ENCODE measurements at places on chromosomes 12 and 14. TPM values are rescaled to one million over a fixed set of nuclear protein-coding genes. Genes with fewer than 3 reads are reported as not detected.

DNA sequence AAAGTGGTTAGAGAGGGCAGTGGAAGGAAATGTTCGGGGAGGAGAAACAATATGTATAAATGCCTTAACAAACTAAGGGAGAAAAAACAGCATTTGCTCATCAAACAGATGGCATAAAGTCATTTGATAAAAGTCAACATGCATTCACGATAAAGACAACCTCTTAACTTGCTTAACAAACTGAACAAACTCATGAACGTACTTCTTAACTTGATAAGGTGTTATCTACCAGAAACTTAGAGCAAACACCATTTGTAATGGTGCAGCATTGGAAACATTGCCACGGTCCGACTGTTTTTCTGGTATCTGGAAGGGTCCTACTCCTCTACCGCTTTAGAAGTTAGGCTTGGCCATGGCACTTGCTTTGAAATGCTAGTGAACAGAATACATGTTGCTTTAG is 4.2 kb upstream of the RPS6KL1 start:
- H3K27me3 ChIP-seq, result peaks cover under 1% of the 10 kb centered on the region
- H3K36me3 ChIP-seq, result no peaks in the 10 kb centered on the region
- H3K4me1 ChIP-seq, result peaks cover 5% of the 10 kb centered on the region
- no peak overlapping the region for H3K4me3 ChIP-seq
- DNase-seq, result no peak
- no peak overlapping the region for H3K27ac ChIP-seq

GRCh38 chr12:93128332-93128707 is 199.2 kb upstream of the EEA1 start:
- no peak overlapping the region for H3K27ac ChIP-seq
- no peaks in the 10 kb centered on the region for H3K4me1 ChIP-seq
- DNase-seq, result no peak
- no peaks in the 10 kb centered on the region for H3K27me3 ChIP-seq

GRCh38 chr14:71122866-71123565 is 215.8 kb downstream of the PCNX1 start:
- no peak for DNase-seq
- H3K4me3 ChIP-seq, result no peak overlapping the region
- peaks cover 15% of the 10 kb centered on the region for H3K4me1 ChIP-seq
- no peak overlapping the region for H3K27ac ChIP-seq

DNA sequence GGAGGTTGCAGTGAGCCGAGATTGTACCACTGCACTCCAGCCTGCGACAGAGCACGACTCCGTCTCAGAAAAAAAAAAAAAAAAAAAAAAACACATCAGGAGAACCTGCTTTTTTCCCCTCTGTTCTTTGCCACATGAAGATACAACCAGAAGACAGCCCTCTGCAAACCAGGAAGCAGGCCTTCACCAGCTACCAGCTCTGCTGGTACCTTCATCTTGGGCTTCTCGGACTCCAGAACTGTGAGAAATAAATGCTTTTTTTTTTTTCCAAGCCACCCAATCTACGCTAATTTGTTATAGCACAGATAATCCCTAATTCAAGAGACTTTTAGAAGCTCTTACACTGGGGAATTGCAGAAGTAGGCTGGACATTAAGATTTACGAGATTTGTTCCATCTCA is 121.2 kb downstream of the GARIN6 start:
- no peak overlapping the region for H3K27ac ChIP-seq
- DNase-seq, result no peak
- no peaks in the 10 kb centered on the region for H3K4me1 ChIP-seq
- H3K27me3 ChIP-seq, result no peaks in the 10 kb centered on the region
- no peak overlapping the region for H3K4me3 ChIP-seq

- H3K36me3 ChIP-seq, result peaks cover 16% of the 10 kb centered on the region
- no peak overlapping the region for H3K4me3 ChIP-seq
- H3K27ac ChIP-seq, result no peak overlapping the region
- no peaks in the 10 kb centered on the region for H3K4me1 ChIP-seq
Measured at GRCh38 chr12:8145754-8146441, 10.9 kb upstream of the ZNF705A start.

DNA sequence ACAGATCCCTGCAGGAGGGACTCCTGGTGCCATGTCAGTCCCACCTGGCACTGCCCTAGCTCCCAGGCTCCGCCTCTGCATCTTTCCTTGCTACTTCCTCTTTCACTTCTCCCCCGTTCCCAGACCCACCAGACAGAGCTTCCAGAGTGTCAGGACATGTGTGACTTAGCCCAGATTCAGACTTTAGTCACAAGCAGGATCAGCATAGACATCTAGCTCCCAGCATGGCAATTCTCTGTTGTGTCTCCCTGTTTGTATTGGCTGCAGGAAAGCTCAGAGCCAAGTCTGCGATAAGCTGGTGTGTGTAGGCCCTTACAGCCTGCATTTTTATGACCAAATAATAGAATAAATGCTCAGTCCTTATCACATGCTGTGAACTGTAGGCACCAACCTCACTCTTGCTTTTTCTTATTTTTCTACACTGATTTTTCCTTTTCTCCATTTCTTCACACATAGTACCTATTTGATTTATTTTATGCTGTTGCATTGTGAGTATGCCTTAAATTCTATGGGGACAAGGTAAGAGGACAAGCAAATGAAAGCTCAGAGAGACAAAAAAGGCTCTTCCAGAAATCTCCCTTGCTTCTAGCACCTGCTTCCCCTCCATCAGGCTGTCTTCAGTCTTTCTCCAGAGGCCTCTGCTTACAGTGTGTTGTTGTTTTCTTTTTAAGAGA is 5.9 kb downstream of the DHRS2 start:
- no peaks in the 10 kb centered on the region for H3K27me3 ChIP-seq
- H3K36me3 ChIP-seq, result no peaks in the 10 kb centered on the region
- no peak overlapping the region for H3K4me3 ChIP-seq
- no peaks in the 10 kb centered on the region for H3K4me1 ChIP-seq
- H3K27ac ChIP-seq, result no peak overlapping the region

- peaks cover 22% of the 10 kb centered on the region for H3K4me1 ChIP-seq
- no peak for DNase-seq
- H3K27ac ChIP-seq, result peak overlapping the region; percentile 4
Measured at GRCh38 chr12:50991291-50991690, 34.9 kb downstream of the SLC11A2 start.

GRCh38 chr14:53190938-53191337 is 37.8 kb upstream of the DDHD1 start:
- H3K4me1 ChIP-seq, result peaks cover 13% of the 10 kb centered on the region
- H3K27ac ChIP-seq, result peak overlapping the region; percentile 71
- DNase-seq, result peak; percentile 43
- no peak overlapping the region for H3K4me3 ChIP-seq
- H3K27me3 ChIP-seq, result no peaks in the 10 kb centered on the region
- no peaks in the 10 kb centered on the region for H3K36me3 ChIP-seq

DNA sequence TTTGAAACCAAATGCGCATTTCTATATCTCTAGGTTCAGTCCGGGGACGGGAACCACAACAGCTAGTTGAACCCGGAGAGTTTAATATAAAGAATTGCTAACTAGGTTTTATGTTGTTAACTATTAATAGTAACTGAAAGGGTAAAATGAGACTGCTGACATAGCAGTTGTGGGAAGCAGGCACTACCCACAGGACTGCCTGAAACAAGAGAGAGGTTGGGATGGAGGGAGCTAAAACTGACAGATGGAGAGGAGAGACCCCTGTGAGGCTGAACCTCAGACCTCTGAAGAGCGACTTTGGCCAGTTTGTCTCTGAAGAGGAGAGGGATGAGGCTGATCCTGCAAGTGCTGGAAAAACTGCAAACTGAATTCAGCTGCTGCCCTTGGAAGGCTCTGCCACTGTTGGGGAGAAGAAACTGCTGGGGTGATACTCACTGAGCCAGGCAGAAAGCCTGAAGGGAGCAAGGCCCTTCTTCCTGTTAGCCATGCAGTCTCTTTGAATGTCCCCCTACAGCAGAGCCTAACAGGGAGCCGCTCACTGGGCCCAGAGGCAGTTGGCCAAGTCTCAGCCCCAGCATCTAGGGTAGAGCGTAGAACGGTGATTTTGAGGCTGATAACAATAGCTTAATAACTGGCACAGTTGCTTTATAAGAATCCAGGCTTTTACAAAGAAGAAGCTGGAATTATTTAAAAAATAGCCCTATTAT is 172.2 kb downstream of the NPAS3 start:
- DNase-seq, result no peak
- no peak overlapping the region for H3K27ac ChIP-seq
- H3K4me3 ChIP-seq, result no peak overlapping the region
- H3K27me3 ChIP-seq, result no peaks in the 10 kb centered on the region

- peaks cover 2% of the 10 kb centered on the region for H3K4me1 ChIP-seq
- no peaks in the 10 kb centered on the region for H3K36me3 ChIP-seq
- H3K27me3 ChIP-seq, result peaks cover 26% of the 10 kb centered on the region
- no peak for DNase-seq
Measured at GRCh38 chr12:13941258-13942249, 39.8 kb downstream of the GRIN2B start.

GRCh38 chr14:104597576-104597975 is 7.0 kb downstream of the TMEM179 start:
- peaks cover 28% of the 10 kb centered on the region for H3K27me3 ChIP-seq
- H3K36me3 ChIP-seq, result no peaks in the 10 kb centered on the region
- H3K4me1 ChIP-seq, result no peaks in the 10 kb centered on the region
- DNase-seq, result no peak
- no peak overlapping the region for H3K27ac ChIP-seq
- H3K4me3 ChIP-seq, result no peak overlapping the region

DNA sequence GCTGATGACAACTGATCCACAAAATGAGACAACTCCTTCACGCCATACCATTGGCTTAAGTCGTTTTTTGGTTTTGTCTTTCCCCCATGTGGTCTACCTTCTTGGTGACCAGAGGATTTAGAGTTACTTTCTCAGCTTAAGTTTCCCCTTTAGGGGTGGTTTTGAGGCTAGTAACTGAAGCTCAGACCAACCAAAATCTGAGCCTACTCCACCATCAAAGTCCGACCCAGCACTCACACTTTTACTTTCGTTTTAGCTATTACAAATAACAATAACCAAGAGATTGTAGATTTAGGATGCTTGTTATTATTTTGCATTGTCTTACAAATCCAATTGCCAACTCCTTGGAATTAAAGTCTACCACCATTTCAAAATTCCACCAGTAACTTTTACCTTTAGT is 130.6 kb upstream of the MDM1 start:
- no peak for DNase-seq
- H3K27me3 ChIP-seq, result no peaks in the 10 kb centered on the region
- H3K27ac ChIP-seq, result peak overlapping the region; percentile 65
- H3K4me1 ChIP-seq, result peaks cover 8% of the 10 kb centered on the region
- peaks cover 4% of the 10 kb centered on the region for H3K36me3 ChIP-seq
- peak overlapping the region; percentile 54 for H3K4me3 ChIP-seq

DNA sequence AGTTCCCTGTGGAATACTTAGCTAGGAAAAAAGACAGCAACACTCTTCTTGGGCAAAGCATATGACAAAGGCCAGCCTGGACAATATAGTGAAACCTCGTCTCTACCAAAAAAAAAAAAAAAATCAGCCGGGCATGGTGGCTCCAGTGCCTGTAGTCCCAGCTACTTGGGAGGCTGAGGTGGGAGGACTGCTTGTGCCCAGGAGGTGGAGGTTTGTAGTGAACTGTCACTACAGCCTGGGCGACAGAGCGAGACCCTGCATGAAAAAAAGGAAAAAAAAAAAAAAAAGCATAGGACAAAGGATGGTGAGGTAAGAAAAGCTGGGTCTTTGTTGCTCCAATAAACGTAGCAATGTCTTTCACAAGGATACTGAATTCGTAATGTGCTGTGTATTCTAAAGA is 1.1 kb downstream of the TXNDC16 start:
- DNase-seq, result no peak
- H3K4me3 ChIP-seq, result peak overlapping the region; percentile 84
- no peak overlapping the region for H3K27ac ChIP-seq
- H3K4me1 ChIP-seq, result peaks cover 20% of the 10 kb centered on the region

DNA sequence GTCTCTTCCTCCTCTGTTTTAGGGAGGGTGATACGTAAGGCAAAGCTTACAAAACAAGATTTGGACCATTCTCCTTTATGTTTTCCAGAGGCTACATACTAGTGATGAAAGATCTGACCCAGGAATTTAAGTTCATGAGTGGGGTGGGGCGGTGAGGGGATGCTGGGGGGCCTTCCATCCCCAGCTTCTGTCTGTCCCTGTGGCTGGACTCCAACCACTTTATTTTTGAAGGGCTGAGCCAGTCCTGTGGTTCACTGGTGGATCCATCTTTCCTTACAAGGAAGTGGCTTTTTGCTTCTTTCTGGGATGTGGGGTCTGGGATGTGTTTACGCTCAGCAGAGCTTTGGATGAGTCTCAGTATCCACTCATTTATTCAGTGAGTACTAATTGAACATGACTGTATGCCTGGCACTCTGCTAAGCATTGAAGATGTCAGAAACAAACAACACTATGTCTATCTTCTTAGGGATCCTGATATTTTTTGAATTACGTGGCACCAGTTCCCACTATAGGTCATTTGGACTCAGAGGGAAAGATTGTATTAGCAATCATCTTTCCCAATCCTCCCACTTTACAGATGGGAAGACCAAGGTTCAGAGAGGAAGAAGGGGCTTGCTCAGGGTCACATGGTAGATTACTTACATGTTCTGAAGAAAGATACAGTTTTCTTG is 291.8 kb upstream of the TBX3 start:
- no peaks in the 10 kb centered on the region for H3K27me3 ChIP-seq
- H3K27ac ChIP-seq, result no peak overlapping the region
- no peak for DNase-seq
- no peaks in the 10 kb centered on the region for H3K36me3 ChIP-seq
- no peaks in the 10 kb centered on the region for H3K4me1 ChIP-seq

DNA sequence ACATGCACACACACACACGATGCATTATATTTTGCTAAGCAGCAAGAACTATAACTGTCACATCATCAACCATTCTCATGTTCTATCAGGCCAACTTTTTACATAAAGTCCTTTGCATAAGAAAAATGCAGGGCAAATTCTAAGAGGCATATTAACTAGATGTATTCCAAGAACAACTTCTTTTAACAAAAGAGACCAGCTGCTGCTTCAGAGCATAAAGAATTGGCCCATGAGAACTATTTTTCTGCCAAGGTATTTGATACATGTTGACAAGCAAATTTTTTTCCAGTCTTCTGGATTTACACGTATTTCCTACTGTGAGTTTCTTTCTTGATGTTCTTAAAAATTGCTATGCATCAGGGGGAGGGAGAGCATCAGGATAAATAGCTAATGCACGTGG is 27.2 kb downstream of the GLT8D2 start:
- DNase-seq, result no peak
- H3K36me3 ChIP-seq, result no peaks in the 10 kb centered on the region
- no peak overlapping the region for H3K4me3 ChIP-seq
- H3K27ac ChIP-seq, result no peak overlapping the region
- peaks cover 21% of the 10 kb centered on the region for H3K27me3 ChIP-seq
- H3K4me1 ChIP-seq, result no peaks in the 10 kb centered on the region

- peaks cover 22% of the 10 kb centered on the region for H3K27me3 ChIP-seq
- peaks cover 4% of the 10 kb centered on the region for H3K4me1 ChIP-seq
- DNase-seq, result peak; percentile 85
- peak within 1 kb of the TSS; percentile 74 for H3K4me3 ChIP-seq
- H3K27ac ChIP-seq, result no peak within 1 kb of the TSS
Measured at GRCh38 chr14:59576332-59577294, at the start of gene CCDC175. TSS of gene CCDC175 (minus strand) at chr14:59576812. CDS start at chr14:59576775, 37 bp downstream.

TMEM117 gene
- 0.68 TPM for total RNA-seq

VSX2 gene
- total RNA-seq, result not detected

PTGER2 gene
- total RNA-seq, result 20.8 TPM

NOS1 gene
- total RNA-seq, result not detected

BCAT1 gene
- total RNA-seq, result 58.7 TPM

FBXO21 gene
- total RNA-seq, result 24.3 TPM

ZC2HC1C gene
- 0.56 TPM for total RNA-seq

EML5 gene
- total RNA-seq, result 3.3 TPM

LRR1 gene
- 58.9 TPM for total RNA-seq

LMNTD1 gene
- total RNA-seq, result not detected

KRT74 gene
- total RNA-seq, result not detected

CCDC175 gene
- total RNA-seq, result not detected
